ENCODE measurements at places on chromosomes 3 and 15.
A peak's percentile ranks its signal among the peaks of the same experiment; 100 is the strongest.

GRCh38 chr3:185363662-185364203 is 797 bp downstream of the MAP3K13 start:
- H3K36me3 ChIP-seq = no peaks in the 10 kb centered on the region
- no peak overlapping the region for H3K27ac ChIP-seq
- H3K27me3 ChIP-seq = no peaks in the 10 kb centered on the region
- no peak for DNase-seq
- peak overlapping the region; percentile 72 for H3K4me3 ChIP-seq
- H3K4me1 ChIP-seq = no peaks in the 10 kb centered on the region

DNA sequence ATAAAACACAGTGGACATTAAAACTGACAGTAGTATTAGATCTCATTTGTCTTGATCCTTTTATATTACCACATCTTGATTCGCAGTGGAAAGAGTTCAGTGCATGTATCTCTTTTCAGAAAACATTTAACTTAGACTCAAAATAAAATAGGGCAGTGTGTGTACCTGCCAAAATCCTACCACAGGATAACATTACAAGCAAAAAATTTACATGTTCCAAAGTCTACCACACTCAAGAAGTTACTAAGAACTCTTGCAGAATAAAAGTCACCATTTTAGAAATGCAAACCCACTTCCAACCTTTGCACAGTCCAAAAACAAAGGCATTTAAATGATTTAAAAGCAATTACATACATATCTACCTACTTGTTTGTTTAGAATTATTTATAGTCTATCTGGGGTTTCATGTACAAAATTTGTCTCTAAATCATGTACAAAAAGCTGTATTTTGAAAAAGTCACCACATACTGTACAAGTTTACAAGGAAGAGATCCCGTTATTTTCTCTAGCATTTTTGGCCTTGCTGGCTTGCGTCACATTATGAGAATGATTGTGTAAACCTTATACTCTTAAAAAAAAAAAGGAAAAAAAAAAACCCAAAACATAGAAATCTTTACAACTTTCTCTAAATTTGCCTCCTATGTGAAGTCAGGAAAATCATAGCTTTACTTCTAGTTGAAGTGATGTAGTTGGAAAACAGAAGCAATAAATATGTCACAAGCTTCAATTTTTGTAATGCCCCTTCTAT is 153.8 kb downstream of the ADAM10 start:
- peaks cover 66% of the 10 kb centered on the region for H3K36me3 ChIP-seq
- no peak for DNase-seq
- no peak overlapping the region for H3K27ac ChIP-seq

DNA sequence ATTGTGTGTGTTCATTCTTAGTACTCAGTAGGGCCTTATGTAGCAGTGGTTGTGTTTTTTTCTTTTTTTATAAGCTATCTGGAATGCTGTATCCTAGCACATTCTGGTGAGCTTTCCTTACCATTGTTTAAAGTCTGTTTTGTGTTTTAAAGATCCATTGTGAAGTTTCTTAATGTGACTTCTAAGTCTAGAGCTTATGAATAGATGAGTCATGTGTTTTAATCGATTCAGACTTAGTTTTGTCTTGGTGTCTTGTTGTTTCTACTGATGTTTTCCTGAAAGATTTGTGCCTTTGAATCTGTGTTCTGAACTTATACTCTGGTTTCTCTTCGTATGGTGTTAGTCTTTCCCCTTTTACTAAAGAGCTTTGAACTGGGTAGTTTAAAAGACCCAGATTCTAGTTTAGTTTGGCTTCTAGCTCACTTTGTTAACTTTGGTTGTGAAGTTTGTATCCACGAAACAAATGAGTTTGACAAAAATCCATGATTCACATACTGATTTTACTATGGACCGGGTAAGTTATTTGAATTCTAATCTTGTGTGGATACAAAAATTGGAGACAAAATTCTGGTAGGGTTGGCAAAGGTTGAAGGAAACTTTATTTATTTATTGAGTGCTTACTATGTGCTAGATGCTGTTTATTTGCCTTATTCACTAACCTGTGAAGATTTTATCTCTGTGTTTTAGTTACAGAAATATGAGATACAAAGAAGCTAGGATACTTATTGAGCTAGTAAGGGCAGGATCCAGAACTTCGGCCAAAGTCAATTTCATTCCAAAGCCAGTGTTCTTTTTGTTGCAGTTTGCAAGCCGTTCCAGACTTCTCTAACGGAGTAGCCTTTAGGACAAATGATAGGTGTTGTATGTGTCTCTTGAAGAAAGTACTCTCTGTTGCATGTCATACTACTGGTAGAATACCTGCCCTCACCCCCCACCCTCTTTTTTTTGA is 24.8 kb downstream of the AKAP13 start:
- peak; percentile 27 for DNase-seq
- no peak overlapping the region for H3K4me3 ChIP-seq
- no peaks in the 10 kb centered on the region for H3K36me3 ChIP-seq
- peaks cover 10% of the 10 kb centered on the region for H3K4me1 ChIP-seq
- H3K27ac ChIP-seq = no peak overlapping the region
- H3K27me3 ChIP-seq = no peaks in the 10 kb centered on the region

GRCh38 chr3:114362815-114363214 is 69.0 kb downstream of the TIGIT start:
- no peaks in the 10 kb centered on the region for H3K4me1 ChIP-seq
- H3K27me3 ChIP-seq = no peaks in the 10 kb centered on the region
- H3K4me3 ChIP-seq = no peak overlapping the region

DNA sequence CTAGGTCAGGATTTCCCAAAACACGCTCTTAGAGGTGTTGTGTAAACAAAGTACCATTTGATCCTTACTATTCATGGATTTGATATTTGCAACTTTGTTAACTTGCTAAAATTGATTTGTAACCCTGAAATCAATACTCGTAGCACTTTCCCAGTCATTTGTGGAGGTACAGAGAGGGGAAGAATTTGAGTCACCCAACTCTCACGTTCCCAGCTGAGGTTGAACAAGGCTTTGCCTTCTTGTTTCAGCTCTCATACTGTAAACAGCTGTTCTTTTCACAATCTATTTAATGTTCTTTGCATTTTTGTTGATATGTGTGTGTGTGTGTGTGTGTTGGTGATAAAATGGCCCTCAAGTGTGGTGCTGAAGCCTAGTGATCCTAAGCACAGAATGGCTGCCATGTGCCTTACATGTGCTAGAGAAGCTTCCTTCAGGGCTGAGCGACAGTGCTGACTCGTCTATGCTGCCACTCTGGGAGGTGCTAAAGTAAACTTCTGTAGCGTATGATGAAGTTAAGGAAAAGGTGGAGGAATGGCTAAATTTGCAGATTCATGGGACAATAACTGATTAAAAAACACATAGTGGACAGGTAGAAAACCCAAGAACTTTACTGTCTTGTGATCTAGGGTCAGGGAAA is 173.2 kb downstream of the APBA2 start:
- H3K4me3 ChIP-seq = no peak overlapping the region
- H3K27ac ChIP-seq = no peak overlapping the region
- DNase-seq = no peak
- peaks cover 11% of the 10 kb centered on the region for H3K36me3 ChIP-seq

DNA sequence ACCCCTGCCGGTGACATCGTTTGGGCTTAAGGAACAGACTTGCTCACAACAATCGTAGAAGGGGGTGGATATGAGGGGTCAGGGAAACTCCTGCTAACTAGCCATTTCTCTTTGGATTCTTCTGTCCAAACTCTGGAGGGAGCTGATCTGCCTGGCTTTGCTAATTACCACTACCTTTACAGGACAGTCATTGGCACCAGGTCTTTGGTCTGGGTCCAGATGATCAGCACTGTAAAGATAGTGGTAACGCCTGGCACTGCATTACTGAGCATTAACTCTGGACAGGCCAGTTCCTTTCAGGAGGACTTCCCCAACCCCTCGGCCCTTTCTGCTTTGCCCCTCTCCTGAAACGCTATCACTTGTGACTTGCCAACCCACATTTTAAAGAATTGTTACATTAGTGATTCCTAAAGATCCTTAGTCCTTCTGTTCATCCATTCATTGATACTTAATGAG is 788 bp downstream of the UQCC5 start:
- H3K36me3 ChIP-seq = peaks cover 34% of the 10 kb centered on the region
- H3K27ac ChIP-seq = no peak overlapping the region
- H3K4me3 ChIP-seq = peak overlapping the region; percentile 91
- H3K4me1 ChIP-seq = peaks cover 18% of the 10 kb centered on the region
- no peaks in the 10 kb centered on the region for H3K27me3 ChIP-seq

DNA sequence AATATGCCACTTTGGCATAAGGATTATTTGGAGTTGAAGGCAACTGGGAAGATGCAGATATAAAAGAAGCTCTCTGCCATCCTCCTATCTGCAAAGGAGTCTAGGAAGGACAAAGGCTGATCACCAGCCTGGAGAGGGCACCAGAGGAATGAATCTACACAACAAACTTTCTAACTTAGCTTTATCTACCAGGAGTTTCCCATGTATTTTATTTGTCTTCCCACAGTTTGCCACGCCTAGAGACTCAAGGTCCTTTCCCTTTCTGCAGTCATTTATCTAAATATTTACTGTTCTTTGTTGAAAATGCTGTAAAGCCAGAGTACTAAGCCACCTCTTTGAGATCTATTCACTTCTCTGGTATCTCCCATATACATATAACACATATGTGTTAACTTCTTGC is 32.2 kb downstream of the GPR176 start:
- H3K4me3 ChIP-seq = no peak overlapping the region
- no peaks in the 10 kb centered on the region for H3K27me3 ChIP-seq
- H3K27ac ChIP-seq = no peak overlapping the region
- no peak for DNase-seq
- peaks cover 8% of the 10 kb centered on the region for H3K4me1 ChIP-seq

DNA sequence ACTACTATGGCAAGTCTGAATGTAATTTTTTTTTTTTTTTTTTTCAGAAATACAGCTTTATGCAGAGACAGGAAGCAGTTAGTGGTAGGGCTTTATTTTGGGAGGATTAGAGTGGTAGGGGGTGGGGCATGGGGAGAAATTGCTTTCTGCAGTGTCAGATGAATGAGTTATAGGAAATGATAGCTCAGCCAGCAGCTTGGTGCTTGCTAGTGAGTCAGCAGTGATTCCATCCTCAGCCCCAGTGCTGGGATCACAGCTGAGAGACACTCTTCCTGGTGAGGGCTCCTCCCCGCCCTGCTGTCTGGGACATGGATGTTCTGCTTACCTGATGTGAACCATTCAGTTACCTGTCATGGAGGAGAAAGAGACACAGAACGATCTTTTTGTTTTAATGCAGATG is 39.6 kb downstream of the SEMA6D start:
- peaks cover 4% of the 10 kb centered on the region for H3K36me3 ChIP-seq
- H3K27ac ChIP-seq = no peak overlapping the region

DNA sequence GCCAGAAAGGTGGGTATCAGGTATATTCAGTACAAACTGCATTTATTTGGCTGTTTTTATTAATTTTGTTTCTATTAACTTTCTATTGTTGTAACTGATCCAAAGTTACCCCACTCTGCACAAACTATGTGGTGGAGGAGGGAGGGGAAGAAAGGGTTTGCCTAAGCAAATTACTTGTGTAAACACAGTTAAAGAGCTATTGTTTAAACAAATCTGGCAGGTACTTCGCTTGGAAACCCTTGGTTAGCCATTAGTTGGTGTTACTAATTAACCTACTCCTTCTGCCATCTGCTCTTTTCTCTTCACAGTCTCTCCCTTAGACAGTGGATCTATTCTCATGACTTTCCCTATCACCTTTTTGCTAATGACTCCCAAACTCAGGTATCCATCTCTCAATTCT is 328.4 kb upstream of the NECTIN3 start:
- no peaks in the 10 kb centered on the region for H3K36me3 ChIP-seq
- DNase-seq = no peak
- no peak overlapping the region for H3K4me3 ChIP-seq
- no peak overlapping the region for H3K27ac ChIP-seq
- no peaks in the 10 kb centered on the region for H3K27me3 ChIP-seq
- no peaks in the 10 kb centered on the region for H3K4me1 ChIP-seq

- H3K4me1 ChIP-seq = peaks cover 5% of the 10 kb centered on the region
- no peak overlapping the region for H3K27ac ChIP-seq
- H3K36me3 ChIP-seq = no peaks in the 10 kb centered on the region
- no peak for DNase-seq
- H3K4me3 ChIP-seq = no peak overlapping the region
Observed at GRCh38 chr3:140249188-140249587, 314.2 kb downstream of the CLSTN2 start.

DNA sequence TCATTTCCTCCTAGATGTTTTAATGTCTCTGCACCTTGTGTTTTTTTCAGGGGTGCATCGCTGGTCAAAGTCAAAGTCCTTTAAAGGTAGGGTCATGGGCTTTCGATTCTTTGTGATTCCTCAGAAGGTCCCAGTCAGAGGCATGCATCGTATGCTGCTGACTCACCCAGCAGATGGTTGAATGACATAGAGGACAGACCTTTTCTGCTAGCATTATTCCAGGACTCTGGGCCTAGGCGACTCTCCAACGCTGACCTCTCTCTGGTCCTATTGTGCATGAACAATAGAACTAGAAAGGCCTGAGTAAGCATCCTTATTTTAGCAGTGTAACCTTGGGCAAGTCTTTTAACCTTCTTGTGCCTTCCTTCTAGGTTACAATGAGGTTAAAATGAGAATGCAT is 75.9 kb downstream of the DGKG start:
- no peaks in the 10 kb centered on the region for H3K36me3 ChIP-seq
- DNase-seq = no peak
- H3K27me3 ChIP-seq = no peaks in the 10 kb centered on the region
- H3K27ac ChIP-seq = no peak overlapping the region

GRCh38 chr15:66563126-66563525 is 2.7 kb downstream of the LCTL start:
- peaks cover 25% of the 10 kb centered on the region for H3K4me1 ChIP-seq
- H3K27ac ChIP-seq = no peak overlapping the region
- H3K27me3 ChIP-seq = no peaks in the 10 kb centered on the region
- no peak overlapping the region for H3K4me3 ChIP-seq
- H3K36me3 ChIP-seq = no peaks in the 10 kb centered on the region

DNA sequence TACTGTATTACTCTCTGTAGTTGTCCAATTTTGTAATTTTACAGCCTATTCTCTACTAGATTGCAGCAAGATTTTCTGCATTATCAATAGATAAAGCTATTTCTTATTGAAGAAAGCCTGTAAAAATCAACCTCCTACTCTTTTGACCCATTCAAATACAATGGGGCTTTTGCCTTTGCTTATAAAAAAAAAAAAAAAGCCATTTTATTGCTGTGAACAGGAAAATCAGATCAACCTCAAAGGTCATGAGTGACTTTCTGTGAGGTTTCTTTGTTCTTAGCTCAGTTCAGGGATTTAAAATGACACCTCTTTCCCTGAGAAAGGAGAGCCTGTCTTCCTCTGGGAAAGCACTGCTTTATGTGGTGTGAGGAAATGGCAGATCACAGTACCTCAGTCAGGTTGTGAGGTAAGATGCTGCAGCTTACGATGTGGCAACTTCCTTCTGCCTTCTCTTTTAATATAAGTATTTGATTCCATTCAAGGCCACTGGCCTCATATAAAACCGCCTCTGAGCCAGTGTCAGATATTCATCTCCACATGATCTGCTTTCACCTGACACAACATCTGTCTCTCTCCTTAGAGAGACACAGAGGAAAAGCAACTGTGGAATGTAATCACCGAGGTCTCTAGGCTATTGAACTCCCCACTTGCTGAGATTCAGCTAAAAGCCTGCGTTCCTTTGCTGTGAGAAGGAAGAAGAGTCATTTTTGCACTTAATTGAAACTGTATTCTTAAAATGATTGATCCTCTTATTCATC is 161.5 kb upstream of the MB21D2 start:
- H3K4me1 ChIP-seq = no peaks in the 10 kb centered on the region
- no peak overlapping the region for H3K4me3 ChIP-seq
- H3K36me3 ChIP-seq = no peaks in the 10 kb centered on the region
- no peaks in the 10 kb centered on the region for H3K27me3 ChIP-seq
- H3K27ac ChIP-seq = no peak overlapping the region

GRCh38 chr3:57985176-57985983 is 22.8 kb upstream of the FLNB start:
- DNase-seq = no peak
- no peak overlapping the region for H3K4me3 ChIP-seq
- H3K27me3 ChIP-seq = no peaks in the 10 kb centered on the region
- no peaks in the 10 kb centered on the region for H3K36me3 ChIP-seq

Measured in neuronal stem cell (in vitro differentiated cells).